ENCODE measurements at places on chromosomes 2 and 18.

DNA sequence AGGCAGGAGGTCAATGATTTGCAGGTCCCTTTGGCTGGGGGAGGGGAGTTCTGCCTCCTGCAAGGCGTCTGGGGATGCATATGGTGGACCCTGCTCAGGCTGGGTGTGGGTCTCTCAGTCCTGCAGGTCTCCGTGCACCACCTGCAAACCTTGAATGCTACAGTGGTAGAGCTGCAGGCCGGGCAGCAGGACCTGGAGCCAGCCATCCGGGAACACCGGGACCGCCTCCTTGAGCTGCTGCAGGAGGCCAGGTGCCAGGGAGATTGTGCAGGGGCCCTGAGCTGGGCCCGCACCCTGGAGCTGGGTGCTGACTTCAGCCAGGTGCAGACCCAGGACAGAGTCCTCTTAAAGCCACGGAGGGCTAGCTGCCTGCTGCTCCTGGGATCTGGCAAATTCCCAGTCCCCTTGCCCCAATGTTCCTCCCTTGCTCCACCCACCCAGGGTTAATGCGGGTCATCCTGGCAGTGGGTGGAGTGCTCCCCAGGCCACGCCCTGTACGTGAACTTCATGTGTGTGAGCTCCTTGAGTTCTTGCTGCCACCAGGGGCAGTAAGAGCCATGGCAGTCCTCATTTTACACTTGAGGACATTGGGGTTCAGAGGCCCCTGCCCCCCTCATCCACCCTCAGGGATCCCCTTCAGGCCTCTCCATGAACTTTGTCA is 3.1 kb downstream of the PROM2 start:
- DNase-seq, result no peak

GRCh38 chr2:177728920-177729319 is 336.3 kb downstream of the AGPS start:
- DNase-seq, result no peak

DNA sequence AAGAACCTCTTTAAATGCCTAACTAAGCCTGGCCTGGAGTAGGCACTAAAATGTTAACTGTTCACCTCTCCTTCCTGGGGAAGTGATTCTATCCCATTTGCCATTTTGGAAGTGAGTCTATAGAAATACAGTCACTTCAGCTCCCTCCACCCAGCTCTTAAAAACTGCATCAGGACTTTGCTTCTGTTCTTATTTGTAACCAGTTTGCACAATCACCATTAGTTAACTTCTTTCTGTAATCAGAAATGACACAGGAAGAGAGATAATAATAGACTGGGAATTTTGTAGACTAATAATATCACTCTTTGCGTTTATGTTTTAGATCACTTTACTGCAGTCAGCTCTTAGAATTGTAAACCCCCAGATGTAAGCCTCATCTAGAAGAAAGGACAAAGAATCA is 16.0 kb upstream of the MARCO start:
- DNase-seq, result no peak

- DNase-seq, result no peak
These were observed 71.0 kb downstream of the TPO start for GRCh38 chr2:1484131-1484884.

DNA sequence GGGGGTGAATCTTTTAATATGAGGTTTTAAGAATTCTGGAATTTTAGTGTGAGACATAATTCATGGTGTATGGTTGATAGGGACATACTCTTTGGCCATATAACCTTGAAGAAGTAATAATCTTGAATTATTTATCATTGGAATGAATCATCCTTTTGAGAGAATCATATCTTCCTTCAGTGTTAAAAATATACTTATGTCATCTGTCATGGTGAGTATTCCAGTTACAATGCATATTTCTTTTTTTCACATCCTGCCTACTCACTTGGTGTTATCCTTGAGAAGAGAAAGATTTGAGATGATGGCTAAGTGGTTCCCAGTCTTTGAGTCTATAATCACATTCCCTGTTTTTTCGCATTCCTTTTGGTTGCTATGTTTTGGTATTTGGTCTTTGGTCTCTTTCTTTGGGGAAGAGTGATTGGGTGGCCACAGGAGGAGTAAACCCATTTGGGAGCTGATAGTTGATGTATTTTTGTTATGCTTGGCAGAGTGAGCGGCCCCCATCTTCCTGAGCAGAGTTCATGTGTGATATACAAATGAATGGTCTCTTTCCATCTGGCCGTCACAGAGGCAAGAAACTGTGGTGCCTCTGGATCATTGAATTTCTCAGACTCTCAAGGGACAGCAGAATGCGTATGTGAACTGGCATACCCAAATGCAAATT is 21.6 kb downstream of the ASAP2 start:
- DNase-seq, result no peak

DNA sequence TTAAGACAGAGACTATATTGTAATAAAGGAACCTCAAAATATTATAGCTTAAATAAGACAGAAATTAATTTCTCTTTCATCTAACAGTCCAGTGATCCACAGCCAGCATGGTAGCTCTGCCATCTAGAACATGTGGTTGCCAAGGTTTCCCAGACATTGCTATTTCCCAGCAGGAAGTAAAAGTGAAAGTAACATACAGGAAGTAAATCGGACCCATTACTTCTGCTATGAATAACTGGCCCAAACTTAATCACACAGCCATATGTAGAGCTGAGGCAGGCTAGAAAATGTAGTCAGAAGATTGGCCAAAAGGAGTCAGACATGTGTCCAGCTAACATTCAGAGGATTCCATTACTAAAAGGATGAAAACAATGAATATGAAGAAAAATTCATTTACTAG is 71.0 kb downstream of the NOL4 start:
- DNase-seq, result no peak

DNA sequence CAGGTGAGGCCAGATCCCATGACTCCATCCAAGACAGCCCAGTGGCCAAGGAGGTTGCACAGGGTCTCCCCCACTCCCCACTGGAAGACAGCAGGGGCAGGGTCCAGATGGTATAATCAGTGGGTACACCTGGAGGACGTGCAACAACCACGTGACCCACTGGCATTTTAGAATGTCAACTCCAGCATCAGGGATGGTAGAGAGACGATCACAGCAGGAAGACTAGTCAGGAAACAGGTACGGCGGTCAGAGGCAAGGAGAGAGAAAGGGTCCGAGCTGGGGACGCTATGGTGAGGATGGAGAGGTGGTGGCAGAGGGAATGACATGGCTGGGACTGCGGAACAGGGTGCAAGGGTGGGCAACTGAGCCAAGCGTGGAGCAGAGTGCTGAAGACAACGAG is 23.0 kb downstream of the SERTAD2 start:
- DNase-seq, result no peak

- DNase-seq, result no peak
These were observed 388.1 kb downstream of the SLC4A3 start for GRCh38 chr2:220015576-220015975.

DNA sequence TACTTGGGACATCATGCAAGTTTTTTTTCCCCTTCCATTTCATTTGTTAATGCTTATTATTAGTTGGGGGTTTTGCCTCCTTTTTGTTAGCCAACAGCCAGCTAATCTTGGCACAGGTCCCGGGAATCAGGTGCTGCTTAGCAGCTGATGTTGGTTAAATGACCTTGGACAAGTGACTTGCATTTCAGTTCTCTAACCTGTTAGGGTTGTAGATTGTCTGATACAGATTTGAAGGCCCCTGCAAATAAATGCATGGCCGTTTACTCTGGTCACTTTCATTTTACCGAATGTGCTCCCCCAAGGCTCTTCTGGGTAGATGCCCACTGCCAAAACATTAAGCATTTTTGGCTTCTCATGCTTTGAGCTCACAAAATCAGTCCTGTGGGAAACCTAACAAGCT is 120.9 kb downstream of the SPTBN1 start:
- no peak for DNase-seq

- no peak for DNase-seq
These were observed 8.0 kb downstream of the GNLY start for GRCh38 chr2:85702172-85702571.

- DNase-seq, result no peak
These were observed 21.7 kb downstream of the BCL11A start for GRCh38 chr2:60531701-60532133.

GRCh38 chr18:48354746-48355260 is 54.4 kb downstream of the ZBTB7C start:
- no peak for DNase-seq

- DNase-seq, result no peak
These were observed 26.8 kb downstream of the MAL start for GRCh38 chr2:95052307-95052706.

GRCh38 chr2:42337356-42337820 is 23.6 kb downstream of the COX7A2L start:
- DNase-seq, result no peak

- no peak for DNase-seq
These were observed 33.2 kb downstream of the SNED1 start for GRCh38 chr2:241031436-241032165.

GRCh38 chr2:109304242-109304641 is 175.2 kb downstream of the SH3RF3 start:
- DNase-seq, result no peak

- DNase-seq, result no peak
These were observed 35.4 kb upstream of the CYP26B1 start for GRCh38 chr2:72183016-72183415.

- DNase-seq, result no peak
These were observed 115.6 kb upstream of the GPC1 start for GRCh38 chr2:240319855-240320203.

- DNase-seq, result no peak
These were observed 36.6 kb downstream of the DARS1 start for GRCh38 chr2:135948642-135949355.

GRCh38 chr2:168198476-168199207 is 48.8 kb downstream of the STK39 start:
- DNase-seq, result no peak
